ENCODE measurements at places on chromosomes 7 and 10.

- no peaks in the 10 kb centered on the region for H3K36me3 ChIP-seq
- no peak overlapping the region for H3K4me3 ChIP-seq
- H3K27me3 ChIP-seq: no peaks in the 10 kb centered on the region
- no peaks in the 10 kb centered on the region for H3K4me1 ChIP-seq
- DNase-seq: peak; percentile 88
Observed at GRCh38 chr10:31698181-31698830, 230.3 kb downstream of the ARHGAP12 start.

DNA sequence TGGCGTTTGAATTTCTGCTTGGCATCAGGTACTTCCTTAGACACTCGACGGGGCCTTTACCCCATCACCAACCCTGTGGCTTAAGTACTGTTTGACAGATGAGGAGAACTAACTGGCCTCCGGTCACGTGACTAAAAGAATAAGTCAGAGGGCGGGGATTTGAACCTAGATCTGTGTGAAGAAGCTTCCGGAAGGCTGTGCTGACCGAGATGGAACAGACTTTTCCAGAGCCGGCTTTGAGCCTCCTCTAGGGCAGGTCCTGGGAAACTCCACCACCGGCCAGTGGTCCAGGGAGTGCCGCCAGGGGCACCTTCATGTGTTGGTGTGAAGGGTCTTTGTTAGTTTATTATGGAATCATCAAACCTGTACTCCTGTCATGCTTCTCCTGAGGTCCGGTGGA, 26.9 kb downstream of the CAMK1D start:
- no peak for DNase-seq
- no peak overlapping the region for H3K4me3 ChIP-seq
- H3K27ac ChIP-seq: no peak overlapping the region
- no peaks in the 10 kb centered on the region for H3K4me1 ChIP-seq
- H3K27me3 ChIP-seq: no peaks in the 10 kb centered on the region
- no peaks in the 10 kb centered on the region for H3K36me3 ChIP-seq

- no peak overlapping the region for H3K27ac ChIP-seq
- no peaks in the 10 kb centered on the region for H3K36me3 ChIP-seq
- no peaks in the 10 kb centered on the region for H3K4me1 ChIP-seq
Observed at GRCh38 chr10:71486484-71487114, 89.9 kb downstream of the CDH23 start.

- no peak overlapping the region for H3K4me3 ChIP-seq
- H3K36me3 ChIP-seq: no peaks in the 10 kb centered on the region
- H3K27me3 ChIP-seq: no peaks in the 10 kb centered on the region
- H3K27ac ChIP-seq: no peak overlapping the region
- no peaks in the 10 kb centered on the region for H3K4me1 ChIP-seq
Observed at GRCh38 chr10:61285749-61286148, 167.4 kb downstream of the TMEM26 start.

DNA sequence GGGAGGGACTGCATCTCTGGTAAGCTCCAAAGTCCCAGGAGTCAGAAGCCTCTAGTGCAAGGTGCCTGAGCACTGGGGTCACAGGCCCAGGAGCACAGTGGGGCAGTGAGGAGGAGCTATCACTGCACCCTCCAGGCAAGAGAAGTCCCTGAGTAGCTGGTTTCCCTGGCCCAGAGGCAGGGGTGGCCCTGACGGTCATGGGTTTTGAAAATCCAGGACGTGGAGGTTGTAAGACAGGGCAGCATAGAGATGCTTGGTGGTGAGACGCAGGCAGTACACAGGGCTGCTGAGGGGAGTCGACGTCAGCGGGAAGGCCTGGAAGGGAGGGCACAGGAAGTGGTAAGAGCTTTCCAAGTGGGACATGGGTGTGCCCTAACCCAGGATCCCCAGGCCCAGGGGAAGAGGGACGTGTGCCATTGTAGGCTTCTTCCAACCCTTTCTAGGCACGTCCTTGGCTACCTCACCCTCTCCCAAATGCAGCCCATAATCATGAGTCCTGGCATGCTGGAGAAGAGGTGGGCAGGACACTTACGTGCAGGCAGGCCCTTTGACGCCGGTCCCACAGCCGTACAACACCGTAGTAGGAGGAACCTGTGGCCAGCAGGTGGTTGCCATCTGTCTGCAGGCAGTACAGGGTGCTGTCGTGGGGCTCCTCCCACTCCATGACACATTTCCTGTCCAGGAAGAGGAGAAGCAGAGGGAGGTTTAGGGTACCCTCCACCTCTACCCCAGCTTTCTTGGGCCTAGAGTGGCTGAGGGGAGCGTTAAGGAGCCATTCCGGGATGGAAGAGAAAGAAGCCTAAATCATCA, 23.2 kb downstream of the DPCD start:
- H3K27ac ChIP-seq: no peak overlapping the region
- peaks cover 36% of the 10 kb centered on the region for H3K36me3 ChIP-seq
- H3K27me3 ChIP-seq: no peaks in the 10 kb centered on the region
- no peaks in the 10 kb centered on the region for H3K4me1 ChIP-seq
- DNase-seq: no peak

GRCh38 chr7:36487756-36488336, 98.2 kb downstream of the ANLN start:
- DNase-seq: peak; percentile 74
- no peaks in the 10 kb centered on the region for H3K4me1 ChIP-seq
- no peak overlapping the region for H3K4me3 ChIP-seq
- H3K27me3 ChIP-seq: no peaks in the 10 kb centered on the region
- no peak overlapping the region for H3K27ac ChIP-seq
